ENCODE measurements at places on chromosomes 16 and 17.

- DNase-seq: no peak
These were observed 1.8 kb downstream of the EEF2K start for GRCh38 chr16:22207715-22208360.

DNA sequence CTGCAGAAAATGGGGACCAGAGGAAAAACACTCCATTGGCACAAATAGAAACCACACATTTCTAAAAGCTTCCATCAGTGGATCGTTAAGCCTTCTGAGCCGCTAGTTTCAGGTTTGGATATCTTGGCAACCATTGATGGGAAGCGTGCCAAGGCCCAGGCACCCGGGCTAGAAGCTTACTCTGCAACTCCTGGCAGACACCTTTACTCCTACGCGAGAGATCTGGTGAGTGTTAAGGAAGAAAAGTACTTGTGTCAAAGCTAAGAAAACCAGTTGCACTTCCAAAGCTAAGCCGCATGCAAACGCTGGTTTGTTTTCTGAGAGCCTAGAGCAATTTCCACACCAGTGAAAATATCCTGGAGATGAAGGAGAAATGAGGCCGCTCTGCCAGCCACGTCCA lies 472.4 kb downstream of the PMP22 start:
- no peak for DNase-seq

- peak; percentile 64 for DNase-seq
These were observed 300.6 kb downstream of the SEC14L1 start for GRCh38 chr17:77441130-77441920.

DNA sequence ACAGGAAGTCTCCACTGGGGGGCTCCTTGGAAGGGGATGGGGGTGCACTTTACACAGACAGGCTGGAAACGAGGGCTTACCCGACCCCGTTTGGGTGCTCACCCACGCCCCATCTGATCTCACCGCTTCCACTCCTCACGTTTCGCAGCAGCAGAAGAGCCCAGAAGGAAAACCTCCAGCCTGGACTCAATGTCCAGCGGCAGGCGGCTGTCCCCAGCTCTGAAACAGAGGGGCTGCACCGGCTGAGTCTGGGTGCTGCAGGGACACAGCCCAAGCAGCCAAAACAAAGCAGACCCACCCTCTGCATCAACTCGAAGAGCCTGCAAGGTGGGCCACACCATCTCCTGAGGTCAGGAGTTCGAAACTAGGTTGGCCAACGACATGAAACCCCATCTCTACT lies 3.9 kb downstream of the MEAK7 start:
- DNase-seq: no peak

DNA sequence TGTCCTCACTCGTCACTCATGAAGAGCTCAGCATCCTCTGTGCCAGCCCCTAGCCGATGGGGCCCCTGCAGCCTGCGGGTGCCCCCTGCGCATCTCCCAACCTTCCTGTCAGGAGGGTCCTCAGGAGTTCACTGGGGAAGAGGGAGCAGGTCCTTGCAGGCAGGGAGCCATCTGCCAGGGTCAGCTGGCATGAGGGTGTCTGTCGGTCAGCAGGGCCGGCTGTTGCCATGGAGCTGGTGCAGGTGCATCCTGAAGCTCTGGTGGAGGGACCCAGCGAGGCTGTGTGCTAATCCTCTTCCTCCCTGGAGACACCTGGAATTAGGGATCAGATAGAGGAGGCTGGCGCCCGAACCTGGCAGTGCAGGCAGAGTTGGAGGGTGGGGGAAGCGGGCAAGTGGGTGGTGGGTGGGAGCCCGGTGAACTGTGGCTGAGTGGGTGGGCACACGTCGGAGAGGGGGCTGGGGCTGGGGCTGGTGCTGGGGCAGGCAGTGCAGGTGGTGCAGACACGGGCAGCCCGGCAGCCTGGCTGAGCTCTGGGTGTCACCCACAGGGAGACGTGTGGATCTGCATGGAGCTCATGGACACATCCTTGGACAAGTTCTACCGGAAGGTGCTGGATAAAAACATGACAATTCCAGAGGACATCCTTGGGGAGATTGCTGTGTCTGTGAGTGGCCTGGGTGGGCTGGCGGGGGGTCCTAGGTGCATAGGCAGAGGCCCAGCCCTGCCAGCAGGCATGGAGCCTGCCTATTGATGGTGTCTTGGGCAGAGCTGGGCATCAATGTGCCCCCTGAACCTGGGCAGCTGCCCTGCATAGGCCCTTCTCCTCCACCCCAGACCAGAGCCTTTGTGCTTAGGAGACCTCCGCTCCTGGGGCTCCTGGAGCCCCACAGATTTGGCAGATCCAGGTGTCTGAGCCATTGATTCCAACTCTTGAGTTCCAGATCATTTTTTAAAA lies 17.4 kb downstream of the MAP2K3 start:
- DNase-seq: no peak

DNA sequence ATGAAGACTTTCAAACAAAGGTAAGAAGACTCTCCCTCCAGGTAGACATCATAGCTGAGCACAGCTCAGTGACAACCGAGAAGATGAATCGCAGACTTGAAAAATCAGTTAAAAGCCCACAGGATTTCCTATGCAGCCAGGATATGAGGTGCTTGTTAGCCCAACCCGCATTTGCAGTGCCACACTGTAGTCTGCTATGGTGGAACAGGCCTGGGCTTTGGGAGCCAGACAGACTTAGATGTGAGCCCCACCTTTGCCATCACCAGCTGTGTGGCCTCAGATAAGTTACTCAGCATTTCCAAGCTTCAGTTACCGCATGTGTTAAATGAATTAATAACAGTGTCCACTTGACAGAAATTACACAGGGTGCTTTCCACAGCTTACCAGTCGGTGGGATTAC lies 204.4 kb upstream of the HS3ST3A1 start:
- no peak for DNase-seq

DNA sequence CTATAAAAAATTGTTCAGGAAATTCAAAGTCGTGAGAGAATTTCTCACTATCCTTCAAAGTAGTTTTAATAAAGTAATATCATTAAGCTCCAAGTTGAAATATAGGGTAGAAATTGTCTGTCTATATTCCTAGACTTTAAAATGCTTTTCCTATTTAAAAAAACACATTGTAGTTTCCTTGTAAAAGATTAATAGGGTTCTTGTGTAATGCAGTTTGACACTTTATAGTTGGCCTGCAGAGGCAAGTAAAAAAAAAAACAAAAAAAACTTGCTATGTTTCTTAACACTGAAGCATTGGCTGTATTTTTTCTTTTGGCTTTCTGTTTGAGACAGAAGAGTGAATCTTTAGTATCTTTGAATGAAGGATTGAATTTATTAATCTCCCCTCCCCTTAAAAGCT lies 17.4 kb downstream of the CPD start:
- no peak for DNase-seq

DNA sequence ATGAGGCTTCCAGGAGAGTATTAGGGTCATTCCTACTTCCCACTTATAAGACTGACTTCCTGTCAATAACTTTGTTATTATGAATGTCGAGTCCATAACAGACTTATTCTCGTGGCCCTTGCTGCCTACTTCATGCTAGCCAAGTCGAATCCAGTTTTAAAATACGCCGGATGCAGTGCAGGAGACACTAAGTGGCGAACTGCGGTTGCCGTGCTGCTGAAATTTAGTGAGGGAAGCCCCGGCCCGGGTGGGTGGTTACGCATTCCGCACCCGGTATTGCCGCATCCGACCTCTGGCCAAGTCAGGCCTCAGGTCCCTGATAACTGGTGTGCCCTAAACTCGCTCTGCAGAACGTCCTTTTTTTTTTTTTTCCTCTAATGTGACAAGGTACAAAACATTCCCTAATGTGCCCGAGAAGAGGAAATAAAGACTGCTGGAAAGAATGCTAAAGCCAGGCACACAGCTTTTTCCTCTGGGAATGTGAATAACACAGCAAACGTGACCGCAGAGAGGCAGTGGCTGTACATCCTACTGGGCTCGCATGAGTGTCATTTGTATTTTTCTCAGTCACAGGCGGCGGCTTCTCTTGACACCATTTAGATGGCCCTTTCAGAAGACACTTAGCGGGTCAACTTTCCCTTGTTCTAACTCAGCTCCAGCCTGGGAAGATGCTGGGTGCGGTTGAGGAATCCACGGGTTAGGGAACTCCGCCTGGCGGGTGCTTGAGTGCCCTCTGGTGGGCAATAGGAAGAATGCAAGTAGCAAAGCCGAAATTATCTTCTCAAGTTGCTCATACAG lies 7.1 kb upstream of the AKTIP start:
- DNase-seq: peak; percentile 43

DNA sequence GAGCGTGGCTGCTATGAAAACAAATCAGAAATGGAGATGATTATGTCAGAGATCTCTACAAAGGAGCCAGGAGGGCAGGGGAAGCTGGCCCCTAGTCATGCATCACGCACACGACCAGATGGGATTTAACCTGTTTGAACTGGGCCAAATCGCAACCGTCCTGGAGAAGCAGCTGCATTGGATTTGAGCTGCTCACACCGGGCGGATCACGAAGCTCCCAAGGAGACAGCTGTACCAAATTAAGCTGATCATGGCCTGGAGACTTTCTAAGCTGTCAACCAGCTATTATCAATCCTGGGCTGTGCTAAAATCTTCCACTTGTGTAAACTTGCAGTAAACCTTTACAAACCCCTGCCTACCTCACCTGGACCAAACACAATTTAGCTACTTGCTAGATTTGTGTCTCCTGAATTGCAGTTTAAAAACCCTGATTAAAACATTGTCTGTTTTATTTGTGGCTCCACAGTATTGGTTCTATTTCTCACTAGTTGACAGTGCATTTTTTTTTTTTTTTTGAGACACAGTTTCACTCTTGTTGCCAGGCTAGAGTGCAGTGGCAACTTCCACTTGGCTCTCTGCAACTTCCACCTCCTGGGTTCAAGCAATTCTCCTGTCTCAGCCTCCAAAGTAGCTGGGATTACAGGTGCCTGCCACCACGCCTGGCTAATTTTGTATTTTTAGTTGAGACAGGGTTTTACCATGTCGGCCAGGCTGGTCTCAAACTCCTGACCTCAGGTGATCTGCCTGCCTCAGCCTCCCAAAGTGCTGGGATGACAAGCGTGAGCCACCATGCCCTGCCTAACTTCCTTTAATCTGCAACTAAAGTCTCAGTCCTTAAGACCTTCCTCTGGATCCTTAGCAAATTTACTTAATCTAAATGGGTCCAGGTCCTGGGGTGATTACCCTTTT lies 98.3 kb upstream of the GRIN2A start:
- no peak for DNase-seq

DNA sequence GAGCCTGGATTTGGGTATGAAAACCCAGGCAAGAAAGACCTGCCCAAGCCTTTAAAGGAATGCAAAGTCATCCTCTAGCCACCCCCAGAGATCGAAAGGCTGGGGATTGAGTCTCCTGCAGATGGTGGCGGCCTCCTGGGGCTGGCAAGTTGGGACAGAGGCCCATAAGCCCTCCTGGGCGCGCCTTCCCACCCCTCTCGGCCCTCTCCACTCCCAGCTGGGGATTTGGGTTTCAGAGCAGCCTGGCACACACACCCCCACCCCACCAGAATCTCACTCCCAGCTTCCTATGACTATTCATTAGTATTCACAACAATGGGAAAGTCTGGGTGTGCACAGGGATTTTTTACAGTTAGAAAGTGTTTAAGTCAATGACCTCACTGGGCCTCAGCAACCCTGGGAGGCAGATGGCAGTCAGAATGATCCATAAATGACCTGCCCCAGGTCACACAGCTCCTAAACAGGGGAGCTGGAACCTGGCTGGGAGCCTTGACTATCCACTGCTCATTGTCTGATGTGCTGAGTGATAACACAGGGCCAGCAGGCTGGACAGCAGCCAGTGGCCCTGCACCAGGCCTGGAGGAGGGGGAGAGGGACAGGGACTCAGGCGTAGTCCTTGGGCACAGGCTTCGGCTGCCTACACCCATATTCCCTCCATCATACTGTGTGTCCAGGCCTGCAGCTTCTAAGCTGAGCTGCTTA lies 12.1 kb downstream of the NHERF1 start:
- DNase-seq: no peak

DNA sequence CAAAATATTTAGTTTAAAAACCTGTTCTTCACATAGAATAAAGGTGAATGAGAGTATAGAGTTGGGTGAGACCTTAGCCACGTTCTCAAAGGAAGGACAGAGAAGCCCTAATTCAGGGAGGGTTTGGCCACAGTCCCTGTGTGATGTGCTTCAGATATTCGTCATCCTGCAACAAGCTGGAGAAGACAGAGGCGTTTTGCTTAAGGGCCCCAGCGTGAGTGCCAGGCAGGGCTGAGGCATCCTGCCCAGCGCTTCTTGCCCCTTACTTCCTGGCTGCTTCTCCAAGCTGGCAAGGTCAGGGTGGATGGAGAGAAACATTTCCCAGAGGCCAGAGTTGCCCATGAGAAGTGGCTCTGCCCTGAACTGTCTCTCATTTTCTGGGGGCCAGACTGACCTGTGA lies 46.9 kb downstream of the AXIN2 start:
- no peak for DNase-seq

GRCh38 chr17:48123111-48123510 lies 15.5 kb downstream of the SNX11 start:
- no peak for DNase-seq

- no peak for DNase-seq
These were observed 87.4 kb downstream of the ANKRD11 start for GRCh38 chr16:89402962-89403361.

- DNase-seq: no peak
These were observed 391.1 kb downstream of the CNTNAP4 start for GRCh38 chr16:76668207-76668725.

- no peak for DNase-seq
These were observed 33.5 kb downstream of the GNA13 start for GRCh38 chr17:65022751-65023700.

DNA sequence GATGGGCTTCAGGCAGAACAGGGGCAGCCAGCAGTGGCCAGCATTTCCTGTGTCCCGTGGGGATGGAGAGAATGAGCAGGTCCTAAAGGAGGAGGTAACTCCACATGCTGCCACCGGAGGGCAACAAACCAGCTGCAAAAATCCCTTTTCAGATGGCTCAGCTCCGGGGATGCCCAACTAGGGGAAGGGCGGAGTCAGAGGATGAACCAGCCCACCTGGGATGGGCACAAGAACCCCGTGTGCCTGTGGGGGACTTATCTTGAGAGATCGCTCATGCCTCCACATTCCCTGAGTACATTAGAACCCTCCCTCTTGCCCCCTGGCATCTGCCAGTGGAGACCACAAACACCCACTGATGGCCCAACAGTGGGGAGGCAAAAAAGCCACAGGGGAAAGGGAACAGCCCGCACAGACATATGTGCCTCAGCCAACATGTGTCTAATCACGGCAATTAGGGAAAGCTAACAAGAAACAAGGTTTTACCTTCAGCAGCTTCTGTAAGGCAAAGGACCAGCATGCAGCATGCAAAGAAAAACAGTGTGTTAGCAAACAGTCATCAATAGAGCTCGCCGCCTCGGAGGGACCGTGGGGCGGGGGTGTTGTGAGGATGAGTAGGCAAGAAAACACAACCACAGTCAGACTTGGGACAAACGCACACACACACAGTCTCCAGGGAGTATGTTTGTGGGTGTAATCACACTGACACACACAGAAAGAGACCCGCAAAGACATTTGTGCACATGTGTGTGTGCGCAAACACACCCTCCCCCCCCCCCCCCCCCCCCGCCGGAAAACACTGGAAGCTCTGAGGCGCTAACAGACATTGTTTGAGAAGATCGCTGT lies 64.0 kb downstream of the MYO18A start:
- no peak for DNase-seq

Measured in T-helper 9 cell (primary cell).